ENCODE measurements at places on chromosomes 12 and 14. TPM values are rescaled to one million over a fixed set of nuclear protein-coding genes. Genes with fewer than 3 reads are reported as not detected.

ADCY6 gene
- 31.6 TPM for total RNA-seq

ABCD2 gene
- total RNA-seq, result not detected

CLEC6A gene
- total RNA-seq, result not detected

LMO3 gene
- total RNA-seq, result not detected

DNA sequence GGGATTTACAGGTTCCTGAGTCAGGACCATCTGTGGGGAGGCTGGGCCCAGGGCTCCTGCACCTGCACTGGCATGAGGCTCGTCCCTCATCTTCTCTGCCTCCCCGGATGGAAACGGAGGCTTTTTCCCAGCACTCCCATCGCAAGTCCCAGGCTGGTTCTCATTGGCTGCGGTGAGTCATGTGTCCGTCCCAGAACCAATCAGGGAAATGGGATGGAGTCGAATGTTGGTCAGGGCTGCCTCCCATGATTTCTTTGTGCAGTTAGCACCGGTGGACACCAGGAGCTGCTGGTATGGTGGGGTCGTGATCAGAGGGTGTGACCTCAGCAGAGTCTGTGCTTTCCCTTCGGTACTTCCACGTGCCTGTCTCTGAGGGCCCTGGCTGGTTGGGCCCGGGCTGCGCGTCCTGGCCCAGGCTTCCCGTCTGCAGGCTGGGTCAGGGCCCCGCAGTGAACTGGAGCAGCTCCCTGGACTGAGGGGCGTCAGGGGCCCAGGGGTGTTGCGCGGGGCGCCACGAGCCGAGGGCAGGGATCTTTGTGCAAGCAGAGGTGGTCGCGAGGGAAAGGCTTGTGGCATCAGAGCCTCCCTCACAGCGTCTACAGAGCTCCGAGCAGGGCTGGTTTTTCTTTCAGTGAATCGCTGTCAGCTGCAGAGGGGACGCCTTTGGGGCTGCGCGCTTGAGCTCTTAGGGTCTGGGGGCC lies 168.1 kb downstream of the ADGRD1 start:
- DNase-seq, result no peak

DNA sequence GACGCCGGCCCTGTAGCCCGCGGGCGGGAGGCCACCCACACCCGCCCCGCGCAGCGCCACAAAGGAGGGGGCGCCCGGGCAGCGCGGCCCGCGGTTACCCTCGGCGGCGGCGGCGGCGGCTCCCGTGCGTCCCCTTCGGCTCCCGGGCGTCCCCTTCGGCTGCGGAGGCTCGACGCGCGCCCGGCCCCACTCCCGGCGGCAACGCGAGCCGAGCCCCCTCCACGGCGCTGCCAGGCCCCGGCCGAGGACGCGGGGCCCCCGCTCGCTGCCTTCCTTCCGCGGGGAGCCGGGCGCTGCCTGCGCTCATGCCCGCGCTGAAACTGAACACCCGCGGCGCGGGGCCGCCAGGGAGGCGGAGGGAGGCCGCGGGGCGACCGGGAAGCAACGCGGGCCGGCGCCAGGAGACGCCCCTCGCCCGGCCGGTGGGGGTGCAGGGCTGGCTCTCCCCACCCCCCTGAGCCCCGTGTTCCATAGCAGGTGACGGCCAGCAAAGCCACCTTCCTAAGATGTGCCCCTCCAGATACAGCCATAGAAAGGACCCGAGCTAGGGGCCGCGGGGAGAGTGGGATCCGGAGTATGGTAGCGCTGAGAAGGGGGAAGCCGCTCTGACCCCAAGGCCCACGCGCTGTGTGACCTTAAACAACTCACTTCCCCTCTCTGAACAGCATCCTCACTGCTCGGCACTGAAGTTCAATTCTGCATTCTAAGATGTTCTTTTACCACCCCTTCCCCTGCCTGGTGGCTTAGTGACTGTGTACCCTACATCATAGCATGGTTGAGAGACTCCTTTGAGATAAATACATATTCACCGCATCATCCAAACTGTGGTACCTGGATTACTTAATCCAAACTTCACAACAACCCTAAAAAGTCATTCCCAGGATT lies 42.8 kb downstream of the KDM2B start:
- peak; percentile 24 for DNase-seq

GRCh38 chr12:120529641-120530417 lies 871 bp upstream of the COQ5 start:
- DNase-seq, result peak; percentile 6

DNA sequence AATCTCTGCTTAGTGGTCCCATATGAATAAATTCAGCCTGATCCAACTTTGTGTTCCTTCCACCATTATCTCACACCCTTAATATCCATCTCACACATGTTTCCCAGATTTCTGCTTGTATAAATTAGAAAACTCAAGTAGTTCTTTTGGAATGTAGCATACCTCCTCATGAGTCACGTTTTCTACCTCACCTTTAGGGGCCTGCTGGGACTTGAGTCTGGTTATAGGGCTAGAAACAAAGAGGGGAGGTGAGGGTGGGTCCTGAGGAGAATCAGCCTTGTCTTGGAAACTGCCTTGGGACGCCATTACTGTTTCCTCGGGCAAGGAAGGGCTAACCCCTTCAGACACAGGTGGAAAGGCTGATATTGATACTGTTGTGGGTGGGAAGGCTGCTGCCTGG lies 51.1 kb downstream of the EMP1 start:
- no peak for DNase-seq

GRCh38 chr12:24396224-24396623 lies 446.8 kb upstream of the SOX5 start:
- no peak for DNase-seq

DNA sequence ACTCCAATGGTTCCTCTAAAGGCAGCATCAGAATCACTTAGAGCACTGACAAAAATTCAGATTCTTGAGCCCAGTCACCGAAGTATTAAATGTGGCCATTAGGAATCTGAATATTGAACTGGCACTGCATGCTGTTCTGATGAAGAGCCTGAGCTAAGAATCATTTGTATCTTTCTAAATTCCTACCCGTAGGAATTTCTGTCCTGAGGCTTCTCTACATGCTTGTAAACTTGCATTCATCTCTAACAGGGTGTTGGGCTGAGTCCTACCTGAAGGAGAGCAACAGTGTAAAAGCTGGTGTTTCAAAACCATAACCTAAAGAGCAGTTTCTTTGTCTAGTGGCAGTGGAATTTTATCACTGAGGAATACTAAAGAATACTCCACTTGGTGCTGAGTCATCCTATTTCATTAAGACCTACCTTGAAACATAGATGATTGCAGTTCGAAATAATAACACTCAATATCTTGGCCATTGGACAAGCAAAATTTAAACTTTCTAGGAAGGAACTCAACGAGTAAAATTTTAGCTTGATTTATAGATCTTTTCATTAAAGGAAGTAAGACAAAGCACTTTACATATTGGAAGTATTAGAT lies 35.5 kb upstream of the C12orf75 start:
- no peak for DNase-seq

GRCh38 chr12:99130808-99131553 lies 485.9 kb downstream of the APAF1 start:
- DNase-seq, result no peak

DNA sequence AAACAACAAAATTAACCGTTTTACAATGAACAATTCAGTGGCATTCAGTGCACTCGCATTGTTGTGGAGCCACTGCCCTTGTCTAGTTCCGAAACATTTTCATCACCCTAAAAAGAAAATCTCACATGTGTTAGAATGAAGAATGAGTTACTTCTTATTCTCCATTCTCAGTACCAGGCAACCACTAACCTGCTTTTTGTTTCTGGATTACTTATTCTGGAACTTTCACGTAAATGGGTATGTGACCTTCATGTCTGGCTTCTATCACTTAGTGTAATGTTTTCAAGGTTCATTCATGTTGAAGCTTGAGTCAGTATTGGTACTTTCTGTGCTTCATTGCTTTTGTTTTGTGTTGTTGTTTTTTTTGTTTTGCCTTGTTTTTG lies 15.6 kb downstream of the RCOR1 start:
- no peak for DNase-seq
